NCI-H2081 treated with DMSO at 0.1 percent for 48 hours (cell line): ENCODE measurements at places on chromosomes 1 and 21.

DNA sequence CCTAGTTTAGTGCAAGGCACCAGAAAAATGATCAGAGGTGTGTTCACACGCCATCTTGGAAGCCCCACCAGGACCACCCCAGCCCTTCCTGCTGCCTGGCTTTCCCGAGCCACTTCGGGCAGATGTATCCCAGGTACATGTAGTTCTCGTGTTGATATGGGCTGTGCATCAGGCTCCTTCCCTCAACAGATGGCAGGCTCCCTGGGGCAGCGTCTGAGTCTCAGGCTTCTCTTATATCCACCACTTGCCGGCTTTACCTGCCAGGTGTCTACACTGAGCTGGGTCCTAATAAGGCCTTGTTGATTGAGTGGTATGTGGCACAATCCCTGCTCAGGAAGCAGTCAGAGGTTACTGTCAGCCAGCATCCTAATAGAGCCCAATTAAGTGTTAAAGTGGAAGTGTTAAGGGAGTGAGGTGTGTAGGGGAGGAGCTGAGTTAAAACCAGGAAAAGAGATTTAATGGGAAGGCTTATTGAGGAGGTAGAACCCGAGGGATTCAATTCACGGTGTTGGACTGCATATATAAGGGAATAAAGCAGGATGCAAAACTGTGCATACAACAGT lies 8.5 kb downstream of the GPA33 start:
- no peak for DNase-seq

- peak; percentile 65 for DNase-seq
These were observed 54.8 kb upstream of the SOD1 start for GRCh38 chr21:31604591-31605190.

- DNase-seq: no peak
These were observed 7.1 kb upstream of the ITGB2 start for GRCh38 chr21:44927587-44928461.

- DNase-seq: no peak
These were observed 8.1 kb upstream of the INKA2 start for GRCh38 chr1:111747282-111747734.

DNA sequence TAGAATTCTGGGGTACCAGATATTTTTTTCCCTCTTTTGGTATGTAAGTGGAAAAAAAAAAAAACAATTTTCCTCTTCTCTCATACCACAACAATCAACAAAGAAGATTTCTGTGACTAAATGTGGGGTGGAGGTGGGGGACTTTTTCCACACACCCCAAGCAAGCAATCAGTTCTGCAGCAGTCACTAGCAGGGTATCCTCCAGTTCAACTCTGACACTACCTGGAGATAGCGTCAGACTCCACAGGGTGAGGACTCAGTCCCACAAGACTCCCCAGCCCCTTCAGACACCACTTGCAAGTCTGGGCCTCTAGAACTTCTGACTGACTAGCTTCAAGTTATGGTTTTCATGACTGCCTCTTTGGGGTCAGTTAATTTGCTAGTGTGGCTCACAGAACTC lies 6.2 kb downstream of the DHX9 start:
- DNase-seq: no peak

DNA sequence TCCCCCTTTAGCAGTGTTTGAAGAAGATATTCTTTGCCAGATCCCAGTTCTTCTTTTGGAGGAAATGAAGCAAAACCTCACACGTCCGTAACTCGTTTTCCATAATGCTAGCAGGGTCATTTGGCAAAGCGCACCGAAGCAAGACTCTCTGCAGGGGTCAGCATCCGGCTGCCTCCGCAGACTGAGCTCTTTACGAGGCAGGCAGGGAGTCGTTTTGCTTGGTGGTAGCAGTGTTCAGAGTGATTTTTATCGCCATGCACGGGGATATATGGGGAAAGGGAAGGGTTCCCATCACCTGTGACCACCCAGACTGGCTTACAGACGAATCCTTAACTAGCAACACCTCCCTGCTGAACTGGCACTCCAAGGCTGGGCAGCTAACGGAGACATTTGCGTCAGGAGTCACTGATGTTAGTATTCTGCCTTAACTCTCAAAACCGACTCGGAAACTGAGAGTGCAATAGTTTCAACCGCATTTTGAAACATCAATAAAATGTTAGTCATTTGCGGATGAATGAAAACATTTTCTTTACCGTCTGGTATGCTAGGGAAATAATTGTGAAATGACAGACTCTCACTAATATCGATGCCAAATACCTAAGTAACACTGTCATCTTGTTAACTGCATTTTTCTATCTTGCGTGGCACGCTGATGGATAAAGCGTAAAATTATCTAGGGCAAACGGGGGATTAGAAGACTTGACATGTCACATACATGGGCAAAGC lies 2.2 kb upstream of the NEGR1 start:
- DNase-seq: peak; percentile 55

- DNase-seq: peak; percentile 55
These were observed 27.4 kb upstream of the CTPS1 start for GRCh38 chr1:40951943-40952743.

DNA sequence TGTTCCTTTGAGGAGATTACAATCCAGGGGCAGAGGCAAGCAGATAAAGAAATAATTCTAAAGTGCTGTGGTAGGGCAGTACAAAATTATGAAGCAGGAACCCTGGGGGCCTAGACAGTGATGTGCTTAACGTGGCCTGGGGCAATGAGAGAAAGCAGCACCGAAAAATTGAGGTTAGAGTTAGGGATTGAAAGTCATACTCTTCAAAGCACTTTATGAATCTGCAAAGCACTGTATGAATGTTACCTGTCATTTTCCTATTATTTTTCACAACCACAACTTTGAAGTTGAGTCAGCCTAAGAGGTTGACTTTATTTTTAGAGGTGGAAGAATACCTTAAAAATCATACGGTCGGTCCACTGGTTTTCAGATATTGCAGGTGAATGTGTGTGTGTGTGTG lies 183.4 kb upstream of the NFIA start:
- DNase-seq: no peak
